ENCODE measurements at places on chromosomes 13 and 19.

DNA sequence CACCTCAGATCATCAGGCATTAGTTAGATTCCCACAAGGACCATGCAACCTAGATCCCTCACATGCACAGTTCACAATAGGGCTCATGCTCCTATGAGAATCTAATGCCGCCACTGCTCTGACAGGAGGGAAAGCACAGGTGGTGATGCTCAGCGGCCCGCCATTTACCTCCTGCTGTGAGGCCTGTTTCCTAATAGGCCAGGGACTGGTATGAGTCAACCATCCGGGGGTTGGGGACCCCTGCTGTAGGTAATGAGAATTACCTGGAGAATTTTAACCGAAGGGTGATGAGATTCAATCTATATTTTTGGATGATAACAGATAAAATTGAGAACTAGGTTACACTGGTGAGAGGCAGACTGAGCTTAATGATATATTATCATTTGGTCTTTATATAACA lies 101.4 kb downstream of the LACC1 start:
- DNase-seq: no peak

GRCh38 chr13:104586051-104586746 lies 1520.0 kb upstream of the SLC10A2 start:
- DNase-seq: no peak

GRCh38 chr19:28602675-28603298 lies 610.2 kb downstream of the UQCRFS1 start:
- DNase-seq: no peak

GRCh38 chr13:36273431-36273830 lies 24.2 kb downstream of the CCDC169 start:
- DNase-seq: no peak

DNA sequence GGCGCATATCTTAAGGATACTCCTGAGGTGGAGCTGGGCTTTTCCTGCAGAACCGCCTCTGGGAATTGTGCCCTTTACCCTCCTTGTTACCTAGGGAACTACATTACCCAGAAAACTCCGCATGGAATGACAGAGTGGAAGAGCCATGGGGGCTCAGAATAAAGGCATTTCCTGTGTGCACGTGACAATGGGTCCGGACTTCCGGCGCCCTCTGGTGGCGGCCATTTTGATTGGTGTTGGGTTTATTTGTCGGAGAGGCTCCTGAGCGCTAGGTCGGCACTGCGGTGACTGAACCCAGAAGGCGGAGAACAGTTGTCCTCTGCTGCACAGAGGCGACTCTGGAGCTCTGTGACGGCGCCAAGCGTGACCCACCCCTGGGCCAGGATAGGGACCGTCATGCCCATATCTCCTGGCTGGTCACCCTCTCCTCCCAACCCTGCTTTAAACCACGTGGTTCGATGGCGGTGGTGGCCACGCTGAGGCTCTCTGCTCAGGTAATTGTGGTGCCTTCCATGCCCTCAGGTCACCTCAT lies at the start of gene ZNF587B:
TSS of gene ZNF587B (plus strand) at position 229 of the 532 bp plus-strand sequence. CDS start at position 459, 230 bp downstream.
- peak; percentile 82 for DNase-seq

GRCh38 chr13:83499286-83499685 lies 383.0 kb downstream of the SLITRK1 start:
- DNase-seq: no peak

- peak; percentile 86 for DNase-seq
Observed at GRCh38 chr19:46963093-46963734, 56.4 kb upstream of the NPAS1 start.

DNA sequence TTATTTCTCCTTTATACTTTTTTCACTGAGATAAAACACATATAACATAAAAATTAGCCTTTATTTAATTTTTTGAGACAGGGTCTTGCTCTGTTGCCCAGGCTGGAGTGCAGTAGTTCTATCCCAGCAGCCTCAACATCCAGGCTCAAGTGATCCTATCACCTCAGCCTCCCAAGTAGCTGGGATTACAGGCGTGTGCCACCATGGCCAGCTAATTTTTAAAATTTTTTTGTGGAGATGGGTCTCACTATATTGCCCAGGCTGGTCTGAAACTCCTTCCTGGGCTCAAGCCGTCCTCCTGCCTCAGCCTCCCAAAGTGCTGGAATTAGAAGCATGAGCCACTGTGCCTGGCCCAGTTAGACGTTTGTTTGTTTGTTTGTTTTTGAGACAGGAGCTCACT lies 28.4 kb downstream of the CRTC1 start:
- no peak for DNase-seq

Measured in hepatic stellate cell (primary cell).